CD8-positive, alpha-beta memory T cell (primary cell): ENCODE measurements at places on chromosomes 12 and 14.

DNA sequence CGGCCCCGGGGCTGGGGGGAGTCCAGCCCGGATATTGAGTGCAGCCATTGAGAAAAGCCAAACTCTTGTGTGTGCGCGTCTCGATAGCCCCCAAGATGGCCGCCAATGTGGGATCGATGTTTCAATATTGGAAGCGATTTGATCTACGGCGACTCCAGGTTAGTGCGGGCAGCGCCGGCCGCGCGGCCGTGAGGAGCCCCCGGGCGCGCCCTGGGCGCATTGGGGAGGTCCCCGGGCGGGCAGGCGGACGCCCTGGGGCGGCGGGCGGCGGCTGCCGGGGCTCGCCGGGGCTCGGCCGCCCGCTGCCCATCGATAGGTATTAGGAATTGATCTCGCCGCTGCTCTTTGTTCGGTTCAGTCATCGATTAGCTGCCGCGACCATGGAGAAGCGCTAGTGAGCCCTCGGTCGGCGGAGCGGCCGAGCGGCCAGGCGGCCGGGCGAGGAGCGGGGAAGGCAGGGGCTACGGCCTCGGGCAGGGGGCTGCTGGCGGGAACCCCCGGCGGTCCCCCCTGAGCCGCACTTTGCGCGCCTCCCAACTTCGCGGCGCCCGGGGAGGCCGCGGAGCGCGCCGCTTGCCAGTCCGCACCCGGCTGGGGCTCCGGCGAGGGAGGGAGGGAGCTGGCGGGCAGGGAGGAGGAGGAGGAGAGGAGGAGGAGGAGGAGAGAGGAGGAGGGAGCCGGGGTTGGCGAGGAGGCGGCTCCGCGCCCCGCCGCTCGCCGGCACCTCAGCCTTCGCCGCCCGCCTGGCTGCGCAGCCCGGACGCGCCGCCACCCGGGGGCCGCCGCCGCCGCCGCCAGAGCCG is 113.9 kb upstream of the MYL2 start:
- DNase-seq, result no peak

DNA sequence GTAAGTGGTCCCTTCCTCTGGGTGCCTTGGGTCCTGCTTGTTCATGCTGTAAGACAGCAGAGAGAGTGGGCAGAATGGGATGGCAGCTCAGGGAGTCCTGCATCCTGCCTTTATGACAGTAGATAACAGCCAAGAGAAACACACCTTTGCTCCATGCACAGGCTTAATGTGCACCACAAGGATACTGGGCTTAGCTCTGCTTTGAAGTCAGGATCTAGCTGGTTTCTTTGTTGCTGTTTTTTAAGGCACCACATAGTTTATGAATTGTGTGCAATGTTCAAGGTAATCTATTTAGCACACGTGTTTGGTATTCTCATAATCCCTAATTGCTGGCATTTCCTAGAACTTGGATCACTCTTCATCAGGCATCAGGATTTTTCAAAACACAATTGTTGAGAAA is 239.5 kb upstream of the DCN start:
- no peak for DNase-seq

DNA sequence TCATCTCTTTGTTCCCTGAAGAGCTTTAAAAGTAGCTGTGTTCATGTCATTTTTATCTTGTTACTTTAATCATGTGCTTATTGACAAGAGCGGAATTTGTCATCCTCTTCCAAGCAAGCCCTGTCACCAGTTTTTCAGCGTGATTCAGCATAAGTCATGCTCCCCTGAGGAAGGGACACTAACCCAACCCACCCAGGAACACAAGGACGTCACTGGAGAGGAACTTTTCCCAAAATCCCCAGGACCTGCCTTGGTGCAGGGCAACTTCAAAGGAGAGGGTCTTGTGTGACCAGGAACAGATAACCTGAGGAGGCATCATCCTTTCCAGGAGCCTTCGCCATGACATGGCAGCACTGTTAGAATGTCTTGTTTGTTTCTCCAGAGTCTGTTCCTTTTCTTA is 107.1 kb upstream of the DIO3 start:
- DNase-seq, result no peak

DNA sequence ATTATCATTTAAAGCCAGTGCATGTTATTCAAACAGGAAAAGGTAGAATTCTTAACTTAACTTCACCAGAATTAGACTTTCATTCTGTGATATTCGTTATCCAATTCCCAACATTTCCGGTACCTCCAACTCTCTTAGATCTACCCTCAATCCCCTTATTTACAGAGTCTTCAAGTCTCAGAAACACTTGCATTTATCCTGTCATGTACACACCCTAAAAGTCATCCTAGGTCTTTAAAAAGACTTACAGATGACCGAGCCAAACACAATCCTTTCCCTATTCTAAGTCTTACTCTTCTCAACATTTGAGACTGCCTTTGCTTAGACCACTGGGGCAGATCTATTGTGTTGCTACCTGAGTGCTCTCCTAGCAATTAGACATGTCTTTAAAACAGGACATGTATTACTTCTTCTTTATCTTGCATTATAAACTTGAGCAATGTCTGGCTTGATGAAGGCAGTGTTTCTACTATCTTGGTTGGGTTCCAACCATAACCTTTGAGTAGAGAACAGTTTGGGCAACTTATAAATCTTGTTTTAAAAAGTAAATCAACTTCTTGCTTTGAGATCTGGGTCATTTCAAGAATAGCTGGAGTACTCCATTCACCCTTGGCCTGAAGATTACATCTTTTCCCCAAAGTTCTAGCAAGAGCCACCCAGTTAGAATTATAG is 140.6 kb upstream of the PLEKHG7 start:
- no peak for DNase-seq

- no peak for DNase-seq
These were observed 101.4 kb downstream of the STAB2 start for GRCh38 chr12:103688376-103689063.

DNA sequence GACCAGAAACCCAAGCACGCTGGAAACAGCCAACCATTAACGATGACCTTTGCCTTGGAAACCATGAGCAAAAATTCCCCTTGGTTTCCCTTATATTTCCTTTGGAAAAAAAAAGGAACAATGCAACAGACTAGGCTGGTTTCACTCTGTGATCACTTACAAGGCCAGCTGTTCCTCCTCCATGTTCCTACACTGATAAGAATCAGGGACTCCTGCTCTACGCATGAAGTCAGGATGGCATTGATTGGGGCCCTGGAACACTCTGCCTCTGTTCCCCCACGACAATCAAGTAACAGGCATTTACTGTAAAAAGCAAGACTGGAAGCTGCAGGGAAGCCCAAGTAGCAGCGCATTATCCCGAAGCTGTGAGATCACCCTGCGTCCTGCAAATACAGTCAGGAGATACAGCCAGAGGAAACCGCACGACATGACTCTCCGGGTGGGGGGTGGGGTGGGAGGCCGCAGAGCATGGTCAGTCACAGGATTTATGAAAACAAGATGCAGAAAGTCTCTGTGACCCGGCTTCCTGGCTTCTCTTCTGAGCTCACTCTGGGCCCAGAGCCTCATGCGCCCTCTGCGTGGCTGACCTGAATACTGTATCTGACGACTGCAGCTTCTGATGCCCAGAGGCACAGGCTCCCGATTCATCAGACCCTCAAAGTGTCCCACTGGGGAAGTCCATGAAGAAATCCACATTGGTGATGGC is 31.1 kb downstream of the SSH1 start:
- DNase-seq, result no peak

DNA sequence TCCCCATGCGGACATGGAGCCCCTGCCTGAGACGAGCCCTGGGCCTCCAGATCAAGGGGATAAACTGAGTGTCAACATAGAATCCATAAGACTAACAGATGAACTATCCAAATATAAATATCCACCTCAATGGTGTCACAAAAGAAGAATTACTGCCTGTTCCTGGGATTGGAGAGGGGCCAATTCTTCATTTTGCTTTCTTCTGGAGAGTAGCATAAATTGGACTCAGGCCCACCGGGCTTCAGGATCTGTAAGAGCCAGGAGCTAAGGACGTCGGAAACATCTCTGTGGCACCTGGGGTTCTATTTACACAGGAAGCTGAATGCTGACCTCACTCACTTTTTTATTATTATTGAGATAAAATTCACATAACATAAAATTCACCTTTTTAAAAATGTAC is 408.2 kb upstream of the CCDC196 start:
- DNase-seq, result no peak

DNA sequence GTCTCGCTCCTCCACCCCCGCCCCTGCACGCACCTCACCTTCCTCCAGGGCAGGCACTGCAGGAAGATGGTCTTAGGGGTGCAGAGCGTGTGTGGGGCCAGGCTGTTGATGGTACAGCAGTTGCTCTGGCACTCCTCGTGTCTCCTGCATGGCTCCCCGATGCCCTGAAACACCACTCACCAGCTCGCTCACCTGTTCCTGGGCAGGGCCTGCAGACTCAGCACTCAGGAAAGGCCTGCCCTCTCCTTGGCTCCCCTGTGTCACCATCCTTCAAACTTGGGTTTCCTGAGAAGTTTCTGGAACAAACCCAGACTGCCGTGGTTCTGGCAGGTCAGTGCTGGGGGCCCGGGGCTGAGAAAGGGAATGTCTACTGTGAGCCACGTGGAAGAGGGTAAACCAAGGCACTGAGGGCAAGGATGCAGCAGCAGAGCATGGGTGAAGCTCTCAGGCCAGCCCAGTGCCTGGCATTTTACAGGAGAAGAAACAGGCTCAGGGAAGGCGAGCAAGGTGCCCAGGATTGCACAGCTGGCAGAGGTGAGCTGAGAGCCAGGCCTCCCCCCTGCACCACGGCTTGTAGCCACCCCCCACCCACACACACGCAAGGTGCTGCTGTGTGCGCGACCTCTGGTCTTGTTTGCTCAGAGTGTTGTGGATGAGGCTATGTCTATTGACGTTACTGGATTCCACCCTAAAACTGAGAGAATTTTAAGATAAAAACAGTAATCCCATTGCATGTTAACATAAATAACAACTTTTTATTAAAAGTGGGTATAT is 5.5 kb downstream of the LRCOL1 start:
- no peak for DNase-seq

GRCh38 chr14:91867316-91867988 is at the start of gene TC2N:
TSS of gene TC2N (minus strand) at chr14:91867536. CDS start at chr14:91813769, 53,767 bp downstream.
- DNase-seq, result peak; percentile 53

DNA sequence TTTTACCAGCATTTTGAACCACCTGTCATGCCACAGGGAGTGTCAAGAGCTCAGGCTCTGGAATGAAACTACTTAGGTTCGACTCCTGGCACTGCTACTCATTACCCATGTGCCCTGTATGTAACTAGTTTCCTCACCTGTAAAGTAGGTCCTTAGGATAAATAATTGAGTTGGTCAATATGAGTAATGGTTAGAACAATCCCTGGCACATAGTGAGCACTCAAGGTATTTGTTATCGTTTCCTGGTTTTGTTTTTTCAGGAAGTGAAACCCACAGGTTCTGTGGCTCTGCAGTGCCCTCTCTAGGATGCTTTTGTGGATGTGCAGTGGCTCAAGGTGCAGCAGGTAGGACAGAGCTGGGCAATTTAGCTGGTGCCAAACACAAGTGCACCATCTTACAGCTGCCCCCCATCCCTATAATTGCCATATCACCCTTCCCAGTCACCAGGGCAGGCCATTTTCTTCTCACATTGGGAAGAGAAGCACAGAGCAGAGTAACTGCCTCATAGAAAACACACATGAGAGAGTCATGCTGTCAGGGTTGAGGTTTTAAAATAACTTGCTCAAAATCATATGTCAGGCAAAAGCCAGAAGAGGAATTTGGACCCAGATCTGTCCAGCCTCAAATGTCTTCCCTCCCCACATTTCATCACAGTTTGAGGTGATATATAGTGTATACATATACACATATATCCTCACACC is 297.5 kb downstream of the RPAP3 start:
- no peak for DNase-seq

DNA sequence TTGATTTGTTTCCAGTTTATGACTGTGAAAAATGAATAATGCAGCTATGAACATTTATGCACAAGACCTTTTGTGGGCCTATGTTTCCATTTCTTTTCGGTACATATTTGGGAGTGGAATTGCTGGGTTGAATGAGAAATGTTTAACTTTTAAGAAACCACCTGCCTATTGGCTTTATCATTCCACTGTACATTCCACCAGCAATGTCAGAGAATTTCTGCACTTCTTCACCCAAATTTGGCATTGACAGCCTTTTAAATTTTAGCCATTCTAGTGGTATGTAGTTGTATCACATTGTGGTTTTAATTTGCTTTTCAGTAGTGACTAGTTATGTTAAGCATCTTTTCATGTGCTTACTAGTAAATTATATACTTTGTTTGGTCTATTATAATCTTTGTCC is 317.0 kb upstream of the TMTC1 start:
- no peak for DNase-seq
